ENCODE measurements at places on chromosomes 13 and 19.

DNA sequence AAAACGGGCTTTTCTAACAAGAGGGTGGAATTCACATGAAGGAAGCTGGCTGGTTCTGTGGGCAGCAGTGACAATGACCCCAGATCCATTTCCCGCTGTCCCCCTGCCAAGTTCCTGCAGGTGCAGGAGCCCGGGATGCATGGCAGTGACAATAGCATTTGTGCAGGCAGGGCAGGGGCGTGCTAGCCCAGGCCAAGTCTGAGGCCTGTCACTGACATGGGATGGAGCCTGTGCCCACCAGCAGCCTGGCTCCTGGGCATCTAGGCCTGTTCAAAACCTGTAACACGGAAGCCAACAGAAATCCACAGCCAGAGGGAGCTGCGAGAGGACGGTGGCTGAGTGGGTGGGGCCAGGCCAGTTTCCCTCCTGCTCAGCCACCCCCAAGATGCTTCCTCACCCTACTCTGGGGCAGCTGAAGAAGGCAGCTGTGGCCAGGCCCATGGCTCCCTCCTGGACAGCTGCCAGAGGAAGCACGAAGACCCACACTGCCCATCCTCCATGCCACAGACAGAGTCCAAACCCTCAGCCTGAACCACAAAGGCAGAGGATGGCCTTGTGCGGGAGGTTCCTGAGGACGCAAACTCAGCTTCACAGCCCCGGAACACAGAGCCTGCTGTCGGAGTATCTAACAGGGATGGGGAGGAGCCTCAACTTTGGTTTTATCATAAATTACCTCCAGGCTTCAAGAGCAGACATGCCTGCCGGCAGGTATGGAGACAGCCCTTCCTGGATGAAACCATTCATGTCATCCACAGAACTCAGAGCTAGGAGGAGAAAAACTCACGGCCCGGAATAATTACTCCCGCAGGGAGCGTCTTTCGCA is 74.0 kb downstream of the CEBPG start:
- DNase-seq = no peak

- DNase-seq = no peak
These were observed 36.8 kb downstream of the ERICH4 start for GRCh38 chr19:41479757-41480191.

DNA sequence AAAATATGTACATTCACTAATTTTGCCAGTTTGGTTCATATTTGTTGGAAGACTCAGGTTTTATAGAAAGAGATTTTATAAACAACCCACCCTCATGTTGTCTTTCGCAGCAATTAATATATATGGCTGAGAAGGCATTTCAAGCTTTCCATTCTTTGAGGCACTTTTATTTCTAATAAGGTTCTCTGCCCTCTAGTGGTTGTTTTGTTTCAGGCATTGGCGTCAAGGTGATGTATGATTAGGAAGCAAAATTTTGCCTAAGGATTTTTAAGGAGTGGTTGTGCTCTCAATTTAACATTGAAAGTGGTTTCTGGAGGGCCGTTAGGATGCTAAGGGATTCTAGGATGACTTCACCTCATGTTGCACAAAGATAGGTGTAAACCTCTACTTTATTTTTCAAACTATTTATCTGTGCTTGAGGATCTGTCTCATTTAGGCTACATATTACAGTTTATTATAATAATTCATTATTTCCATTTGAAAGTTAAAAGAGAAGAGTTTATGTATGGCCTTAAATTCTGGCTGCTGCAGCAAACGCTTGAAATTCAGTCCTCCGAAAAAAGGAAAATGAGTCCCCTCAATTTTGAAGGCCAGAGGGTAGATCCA is 35.9 kb downstream of the OXGR1 start:
- DNase-seq = no peak

- DNase-seq = peak; percentile 45
These were observed 386 bp downstream of the GIPR start for GRCh38 chr19:45668342-45668871.

GRCh38 chr13:40520916-40521315 is 145.5 kb downstream of the FOXO1 start:
- DNase-seq = no peak

DNA sequence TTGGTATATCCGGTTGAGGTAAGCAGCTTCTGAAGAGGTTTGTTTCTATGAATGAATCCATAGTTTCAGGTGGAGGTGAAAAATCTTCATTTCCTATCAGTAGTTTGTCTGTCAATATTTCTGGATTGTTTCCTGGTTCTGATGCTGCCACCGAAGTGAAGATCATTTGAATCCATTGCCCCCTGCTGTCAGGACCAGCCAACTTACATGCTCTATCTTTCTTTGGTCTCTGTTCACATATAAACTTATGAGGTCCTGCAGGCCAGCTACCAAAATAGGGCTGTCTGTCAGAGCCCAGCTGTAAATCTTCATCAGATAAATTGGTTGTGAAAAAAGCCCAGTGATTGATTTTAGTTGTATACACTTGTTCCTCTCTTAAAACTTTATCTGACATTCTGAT is 15.2 kb upstream of the N4BP2L1 start:
- peak; percentile 61 for DNase-seq

GRCh38 chr13:59210543-59210942 is 953.2 kb downstream of the DIAPH3 start:
- no peak for DNase-seq

DNA sequence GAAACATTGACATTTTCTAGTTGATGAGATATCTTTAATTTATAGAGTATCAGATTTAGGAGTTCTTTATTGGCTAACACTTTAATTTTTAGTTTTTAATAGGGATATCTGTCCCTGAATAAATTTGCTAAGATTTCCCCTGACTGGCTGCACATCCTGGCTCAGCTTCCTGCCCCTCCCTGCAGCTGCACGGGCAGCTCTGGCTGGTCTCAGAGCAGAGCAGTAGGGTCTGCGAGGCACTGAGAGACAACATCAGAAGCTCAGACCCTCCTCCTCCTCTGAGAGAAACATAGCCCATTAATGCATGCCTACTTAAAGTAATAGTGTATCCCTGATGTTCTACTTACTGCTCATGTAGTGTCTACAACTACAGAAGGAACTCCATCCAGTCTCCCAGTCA is 139.2 kb downstream of the TNFSF13B start:
- no peak for DNase-seq

GRCh38 chr19:45876411-45877197 is 9.3 kb downstream of the IRF2BP1 start:
- peak; percentile 21 for DNase-seq

GRCh38 chr13:98483601-98484288 is 93.2 kb downstream of the STK24 start:
- no peak for DNase-seq

DNA sequence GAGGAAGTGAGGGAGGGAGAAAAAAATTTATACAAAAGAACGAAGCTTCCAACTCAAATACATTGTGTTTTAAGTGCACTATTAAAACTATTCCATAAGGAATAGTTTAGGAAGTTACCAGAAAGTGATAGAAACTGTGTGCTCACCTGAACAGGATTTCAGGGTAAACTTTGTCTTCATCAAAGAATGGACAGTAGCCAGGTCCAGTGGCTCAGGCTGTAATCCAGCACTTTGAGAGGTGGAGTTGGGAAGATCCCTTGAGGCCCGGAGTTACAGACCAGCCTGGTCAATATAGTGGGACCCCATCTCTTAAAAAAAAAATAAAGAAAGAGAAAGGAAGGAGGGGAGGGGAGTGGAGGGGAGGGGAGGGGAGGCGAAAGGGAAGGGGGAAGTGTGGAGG is 13.0 kb upstream of the CDADC1 start:
- no peak for DNase-seq

- no peak for DNase-seq
These were observed 88.1 kb downstream of the STOML3 start for GRCh38 chr13:38902551-38902950.

DNA sequence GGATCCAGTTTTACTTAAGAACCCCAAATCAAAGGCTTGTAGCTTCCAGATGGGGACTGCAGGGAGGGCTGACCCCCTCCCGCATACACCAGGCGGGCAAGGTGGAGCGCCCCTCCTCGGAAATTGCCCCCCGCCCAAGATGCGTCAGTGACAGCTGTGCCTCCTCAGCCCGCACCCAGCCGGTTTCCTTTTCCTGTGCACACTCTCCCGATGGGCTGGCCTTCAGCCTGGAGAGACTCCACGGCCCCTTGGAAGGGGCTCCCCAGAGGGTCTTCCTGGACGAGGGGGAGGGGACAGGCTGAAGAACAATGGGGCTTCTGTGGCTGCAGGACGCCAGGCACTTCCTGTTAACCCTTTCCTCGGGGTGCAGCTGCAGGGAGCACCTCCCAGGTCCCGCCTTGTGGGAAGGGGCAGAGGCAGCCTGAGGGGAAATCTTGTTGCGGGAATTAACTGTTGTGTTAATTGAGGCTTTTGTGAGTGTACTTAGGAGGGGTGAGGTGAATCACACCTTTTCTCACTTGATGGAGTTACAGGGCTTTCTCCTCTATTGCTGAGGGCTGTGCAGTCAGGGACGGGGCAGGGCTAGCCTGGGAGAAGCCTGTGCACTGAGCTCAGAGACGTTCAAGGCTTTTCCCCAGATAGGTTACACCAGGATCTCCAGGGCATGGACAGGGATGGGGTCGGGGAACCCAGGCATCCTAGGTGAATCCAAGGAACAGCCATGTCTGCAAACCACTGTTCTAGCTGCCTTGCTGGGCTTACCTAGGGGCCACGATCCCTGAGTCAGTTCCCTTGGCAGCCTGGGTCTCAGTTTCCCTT is 14.3 kb downstream of the IER2 start:
- DNase-seq = peak; percentile 66

- DNase-seq = peak; percentile 36
These were observed 5.2 kb upstream of the ZNF579 start for GRCh38 chr19:55585658-55586339.

GRCh38 chr13:101714195-101714594 is 261.7 kb downstream of the ITGBL1 start:
- no peak for DNase-seq

Measured in CD4-positive, alpha-beta T cell treated with Interferon alpha-2 for 1 hour (primary cell).